Inflammatory macrophage treated with lipopolysaccharide for 1 hour (primary cell): ENCODE measurements at places on chromosomes 2 and 18.

DNA sequence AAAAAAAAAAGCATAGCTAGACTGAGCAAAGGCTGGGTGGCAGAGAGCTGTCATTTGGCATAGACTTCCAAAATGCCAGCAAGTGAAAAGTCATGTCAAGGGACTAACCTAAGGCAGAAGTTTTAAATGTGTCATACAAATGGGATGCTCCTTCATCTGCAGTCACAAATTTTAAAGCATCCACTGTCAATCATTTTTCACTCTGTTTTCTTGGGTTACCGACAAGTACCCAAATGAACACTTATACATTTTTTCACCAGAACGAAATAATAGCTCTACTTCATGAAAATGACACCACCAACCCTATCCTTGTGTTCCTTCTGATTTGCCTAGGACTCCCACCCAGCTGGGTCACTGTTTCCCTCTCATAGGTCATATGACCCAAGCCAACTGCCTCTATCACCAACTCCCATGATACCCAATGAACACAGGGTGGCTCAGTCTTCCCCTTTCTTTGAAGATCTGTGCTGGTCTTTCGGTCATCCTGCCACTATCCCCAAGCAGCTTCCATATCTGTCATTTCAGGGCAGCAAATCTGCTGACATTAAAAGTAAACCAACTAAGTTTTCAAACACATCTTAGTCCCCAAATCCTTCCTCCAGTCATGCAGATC is 21.5 kb downstream of the KLF7 start:
- peak; percentile 72 for DNase-seq

DNA sequence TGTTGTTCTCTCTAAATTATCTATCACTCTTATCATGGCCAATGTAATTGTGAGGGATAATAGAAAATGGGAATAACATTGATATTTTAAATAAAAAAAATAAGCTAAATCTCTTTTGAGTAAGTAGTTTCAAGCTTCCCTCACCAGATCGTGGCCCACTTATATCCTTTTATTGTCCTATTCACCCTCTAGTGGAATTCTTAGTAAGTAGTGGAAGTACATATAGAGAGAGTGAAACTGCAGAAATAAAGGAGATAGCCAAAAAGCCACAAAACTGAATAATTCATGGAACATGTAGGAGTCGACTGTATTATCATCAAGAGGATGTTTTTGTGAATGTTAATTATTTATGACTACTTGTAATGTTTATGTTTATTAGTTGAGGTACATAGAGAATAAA is 66.1 kb upstream of the DTNA start:
- no peak for DNase-seq

DNA sequence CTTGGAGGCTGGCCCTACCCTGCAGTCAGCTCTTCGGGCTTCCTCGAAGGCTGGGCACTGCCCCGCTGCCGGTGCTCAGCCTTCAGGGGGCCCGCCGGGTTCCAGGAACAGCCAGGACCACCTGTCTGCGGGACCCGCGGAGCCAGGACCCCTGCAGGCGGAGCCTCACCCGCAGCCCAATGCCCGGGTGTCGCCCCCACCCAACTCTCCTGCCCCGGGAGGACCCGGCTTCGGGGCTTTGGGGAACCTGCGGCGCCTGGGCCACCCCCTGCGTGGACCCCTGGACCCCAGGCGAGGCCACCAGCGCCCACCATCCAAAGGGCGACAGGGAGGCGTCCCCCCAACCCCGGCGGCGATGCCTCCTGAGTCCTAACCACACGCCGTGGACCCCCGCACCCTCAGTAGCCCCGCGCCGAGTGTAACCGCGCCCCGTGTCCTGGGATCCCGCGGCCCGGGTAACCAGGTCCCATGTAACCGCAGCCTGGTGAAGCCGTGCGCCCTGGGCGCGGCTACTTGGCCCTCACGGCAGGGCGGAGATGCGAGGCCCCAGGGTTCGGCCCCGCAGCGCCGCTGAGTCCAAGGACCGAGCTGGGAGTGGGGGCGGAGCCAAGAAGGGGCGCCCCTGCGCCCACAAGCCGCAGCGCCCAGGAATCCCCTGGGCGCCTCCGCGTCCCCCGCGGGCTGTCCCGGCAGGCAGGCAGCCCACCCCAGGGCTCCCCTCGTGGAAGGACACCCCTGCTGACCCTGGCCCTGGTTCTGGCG is 11.0 kb upstream of the UBE2F start:
- DNase-seq = no peak

- DNase-seq = no peak
Measured at GRCh38 chr2:120945832-120946499, 210.3 kb downstream of the GLI2 start.
